Substantia nigra (tissue), 51 donors: ENCODE measurements at places on chromosomes 3 and 15.

DNA sequence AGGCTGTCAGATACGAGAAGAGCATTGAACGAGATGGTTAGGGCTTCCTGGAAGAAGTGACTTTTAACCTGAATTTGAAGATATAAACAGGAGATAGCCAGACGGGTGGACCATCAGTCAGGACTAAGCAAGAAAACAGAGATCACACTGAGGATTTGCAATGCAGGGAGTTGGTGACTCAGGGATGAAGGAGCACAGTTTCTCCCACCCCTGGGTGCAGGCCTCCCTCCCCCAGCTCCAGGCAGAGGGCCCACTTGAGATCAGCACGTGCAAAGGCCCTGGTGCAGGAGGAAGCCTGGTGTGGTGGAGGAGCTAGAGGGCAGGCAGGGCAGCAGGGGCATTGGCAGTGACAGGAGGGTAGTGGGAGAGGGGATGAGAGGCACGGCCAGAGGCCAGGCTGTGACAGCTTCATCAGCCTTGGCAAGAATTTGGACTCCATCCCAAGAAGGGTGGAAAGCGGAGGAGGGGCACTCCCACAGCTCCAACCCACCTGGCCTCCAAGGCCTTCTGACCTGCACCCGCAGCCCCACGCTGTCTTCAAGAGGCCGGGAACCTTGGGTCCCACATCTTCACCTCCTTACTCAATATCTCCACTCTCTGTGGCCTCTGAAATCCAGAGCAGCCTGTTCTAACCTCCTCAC is 8.7 kb upstream of the PCSK6 start:
- DNase-seq, result no peak

GRCh38 chr3:190886945-190887344 is 24.5 kb upstream of the GMNC start:
- no peak for DNase-seq

- no peak for DNase-seq
Measured at GRCh38 chr15:78634210-78635145, 6.5 kb downstream of the CHRNB4 start.

GRCh38 chr3:48268936-48269561 is 28.1 kb downstream of the ZNF589 start:
- DNase-seq, result no peak

GRCh38 chr3:64353226-64353625 is 128.0 kb upstream of the PRICKLE2 start:
- DNase-seq, result no peak

DNA sequence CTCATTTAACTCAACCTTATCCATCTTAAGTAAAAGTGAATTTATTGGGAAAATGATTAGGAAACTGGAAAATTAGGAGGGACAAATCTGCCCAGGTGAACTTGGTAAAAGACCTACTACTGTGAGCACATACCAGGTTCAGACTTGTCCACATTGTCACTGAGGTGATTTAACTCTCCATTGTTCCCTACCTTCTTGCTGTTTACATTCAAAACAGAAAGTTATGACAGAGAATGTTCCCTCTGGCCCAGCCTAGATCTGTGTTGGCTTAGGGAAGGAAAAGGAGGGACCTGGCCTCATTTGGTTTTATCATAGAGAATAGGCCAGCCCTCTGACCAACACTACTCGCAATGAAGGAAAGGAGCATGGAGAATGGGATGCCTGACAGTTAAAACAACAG is 117.6 kb downstream of the SATB1 start:
- DNase-seq, result no peak

DNA sequence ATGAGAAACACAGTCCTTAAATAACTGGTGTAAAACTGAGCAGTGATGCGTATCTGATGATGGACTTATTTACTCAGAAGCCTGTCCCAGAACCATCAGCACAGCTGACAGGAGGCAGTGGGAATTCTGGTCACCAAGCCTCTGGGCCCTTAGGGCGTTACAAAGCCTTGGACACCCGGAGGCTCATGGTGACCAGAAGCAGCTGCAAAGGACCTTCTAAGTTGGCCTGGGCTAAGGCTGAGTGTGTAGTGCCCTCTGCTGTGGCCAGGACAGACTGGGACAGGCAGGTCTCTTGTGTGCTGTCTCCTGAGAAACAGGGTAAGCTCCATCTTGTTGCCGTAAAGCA is 168.9 kb downstream of the ATP10A start:
- no peak for DNase-seq

DNA sequence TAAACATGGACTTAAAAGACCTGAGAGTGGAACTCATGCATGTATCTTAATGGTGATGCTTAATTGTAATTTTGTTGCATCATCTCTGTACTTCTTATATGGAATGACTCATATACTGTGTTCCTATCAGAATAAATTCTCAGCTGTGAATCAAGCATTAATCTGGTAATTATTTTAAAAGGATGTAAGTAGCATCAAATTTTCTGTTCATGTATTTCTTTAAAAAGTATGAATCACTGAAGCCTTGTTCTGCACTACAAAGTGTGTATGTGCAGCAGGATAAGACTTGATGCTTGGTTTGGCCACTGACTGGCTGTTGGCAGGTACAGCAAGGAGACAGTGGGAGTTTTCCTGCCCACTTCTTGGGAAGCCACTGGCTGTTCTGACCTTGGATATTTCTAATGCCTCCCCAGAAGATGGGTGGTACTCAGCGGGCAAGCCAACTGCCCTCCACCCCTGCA is 123.9 kb downstream of the ANO10 start:
- no peak for DNase-seq

GRCh38 chr15:65583701-65584100 is 27.2 kb downstream of the INTS14 start:
- no peak for DNase-seq

- DNase-seq, result no peak
Measured at GRCh38 chr15:80730387-80730786, 35.3 kb downstream of the ABHD17C start.

DNA sequence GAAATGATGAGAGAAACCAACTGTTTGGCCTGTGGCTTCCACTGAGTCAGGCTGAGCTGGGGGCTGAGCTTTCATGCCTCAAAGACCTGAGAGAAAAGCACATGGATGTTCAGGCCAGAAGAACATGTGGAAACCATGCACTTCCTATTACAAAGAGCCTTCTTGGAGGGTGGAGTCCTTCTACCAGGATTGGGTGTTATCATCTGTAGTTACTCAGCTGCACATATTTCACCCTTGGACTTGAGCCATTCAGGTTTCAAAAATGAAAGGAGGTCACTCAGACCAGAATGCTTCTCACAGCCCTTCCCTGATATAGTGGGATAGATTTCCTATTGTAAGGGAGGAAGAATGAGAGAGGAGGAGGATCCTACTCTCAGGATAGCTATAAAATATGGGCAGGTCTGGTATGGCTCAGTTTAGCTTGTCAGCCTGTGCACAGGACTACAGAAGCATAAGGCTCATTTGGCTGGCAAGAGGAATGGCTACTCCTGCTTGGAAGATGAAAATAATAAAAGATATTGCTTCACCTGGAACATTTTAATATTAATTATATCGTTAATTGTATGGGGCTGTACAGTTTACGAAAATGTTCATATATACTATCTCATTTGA is 173.6 kb upstream of the TMC3 start:
- no peak for DNase-seq

DNA sequence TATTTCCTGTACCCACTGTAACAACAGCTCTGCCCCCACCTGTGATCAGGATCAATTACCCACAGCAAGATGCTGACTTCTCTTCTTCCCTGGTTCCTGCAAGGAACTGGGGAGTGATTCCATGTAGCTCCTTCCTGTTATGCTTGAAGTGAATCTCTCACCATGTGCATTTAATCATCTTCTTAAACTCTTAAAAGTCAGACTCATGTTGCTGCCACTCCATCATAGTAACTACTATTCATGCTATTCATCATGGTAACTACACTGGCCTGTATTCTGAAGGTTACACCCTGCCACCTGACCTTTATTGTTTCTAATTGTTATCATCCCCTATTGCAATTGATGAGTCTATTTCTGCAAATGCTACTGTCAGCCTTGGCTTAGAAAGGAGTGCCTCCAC is 89.5 kb downstream of the SUCNR1 start:
- DNase-seq, result no peak

- no peak for DNase-seq
Measured at GRCh38 chr3:2511356-2511755, 412.7 kb downstream of the CNTN4 start.

GRCh38 chr15:30791239-30792175 is 112.2 kb upstream of the FAN1 start:
- no peak for DNase-seq
